ENCODE measurements at places on chromosomes 12 and 14.

- DNase-seq = no peak
Observed at GRCh38 chr12:2845280-2845679, 10.4 kb upstream of the NRIP2 start.

- DNase-seq = no peak
Observed at GRCh38 chr14:77890873-77891272, 91.0 kb downstream of the ADCK1 start.

DNA sequence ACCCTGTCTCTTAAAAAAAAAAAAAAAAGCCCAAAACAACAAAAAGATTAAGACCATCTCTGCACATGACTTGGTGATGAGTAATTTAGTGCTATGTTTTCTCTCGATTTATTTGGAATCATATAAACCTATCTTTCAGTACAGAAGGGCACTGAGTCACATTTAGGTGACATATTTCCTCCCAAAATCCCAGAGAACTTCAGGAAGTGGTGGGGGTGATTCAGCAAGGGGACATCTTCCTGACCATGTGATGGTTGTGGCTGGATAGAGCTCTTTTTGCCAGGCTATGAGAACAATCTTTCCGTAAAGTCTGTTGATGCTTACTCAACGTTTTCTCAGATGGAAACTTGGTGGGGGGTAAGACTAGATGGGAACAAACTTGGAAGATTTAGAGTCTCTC, 50.0 kb downstream of the PPFIBP1 start:
- no peak for DNase-seq

DNA sequence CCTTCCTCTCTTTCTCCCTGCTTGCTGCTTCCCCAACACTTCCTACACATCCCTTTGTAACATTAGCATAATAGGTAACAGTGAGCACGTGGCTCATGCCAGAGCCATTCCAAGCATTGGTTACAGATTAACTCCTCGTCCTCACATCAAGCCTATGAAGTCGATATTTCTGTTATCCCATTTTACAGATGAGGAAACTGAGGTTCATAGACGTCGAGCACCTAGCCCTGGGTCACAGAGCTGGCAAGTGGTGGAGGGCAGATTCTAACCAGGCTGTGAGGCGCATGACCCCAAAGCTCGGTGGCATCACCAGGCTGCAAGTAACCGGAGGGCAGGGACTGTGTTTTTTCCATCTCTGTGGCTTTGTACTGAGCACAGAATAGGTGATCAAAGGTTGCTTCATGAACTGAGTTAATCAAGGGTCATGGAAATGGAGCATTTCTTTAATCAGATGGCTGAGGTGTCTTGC, 5.7 kb upstream of the SERPINA1 start:
- no peak for DNase-seq

GRCh38 chr12:64739778-64740177, 19.4 kb downstream of the GNS start:
- no peak for DNase-seq

DNA sequence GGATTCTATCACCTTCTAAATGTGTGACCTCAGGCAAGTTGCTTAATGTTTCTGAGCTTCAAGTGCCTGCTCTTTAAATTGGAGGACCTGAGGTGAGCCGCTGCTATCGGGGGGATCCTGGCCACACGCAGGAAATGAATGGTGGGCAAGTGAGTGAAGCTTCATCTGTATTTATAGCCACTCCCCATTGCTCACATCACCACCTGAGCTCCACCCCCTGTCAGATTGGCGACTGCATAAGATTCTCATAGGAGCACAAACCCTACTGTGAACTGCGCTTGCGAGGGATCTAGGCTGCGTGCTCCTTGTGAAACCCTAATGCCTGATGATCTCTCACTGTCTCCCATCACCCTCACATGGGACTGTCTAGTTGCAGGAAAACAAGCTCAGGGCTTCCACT, 158.6 kb upstream of the CCND2 start:
- DNase-seq = no peak

GRCh38 chr12:96399120-96399918, 920 bp downstream of the CDK17 start:
- no peak for DNase-seq

- DNase-seq = no peak
Observed at GRCh38 chr14:43356979-43357545, 1150.0 kb downstream of the FSCB start.

GRCh38 chr12:93706824-93707223, 29.6 kb downstream of the CRADD start:
- DNase-seq = no peak

DNA sequence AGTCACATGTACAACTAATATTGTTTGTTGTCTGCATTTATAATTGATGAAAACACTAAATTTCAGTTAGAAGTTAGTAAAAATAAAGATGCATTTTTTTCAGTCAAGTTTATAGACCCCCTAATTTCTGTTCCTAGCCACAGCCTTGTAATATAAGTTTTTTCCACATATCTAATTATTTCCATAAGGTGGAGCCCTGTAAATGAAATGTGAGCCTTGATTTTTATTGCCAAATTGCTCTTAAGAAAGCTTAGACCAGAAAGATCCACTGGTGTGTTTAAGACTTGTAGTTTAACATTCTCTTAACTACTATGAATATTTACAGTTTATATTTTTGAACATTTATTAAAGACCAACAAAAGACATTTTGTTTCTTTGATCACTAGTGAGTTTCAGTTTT, 322.1 kb upstream of the RGS6 start:
- DNase-seq = no peak

DNA sequence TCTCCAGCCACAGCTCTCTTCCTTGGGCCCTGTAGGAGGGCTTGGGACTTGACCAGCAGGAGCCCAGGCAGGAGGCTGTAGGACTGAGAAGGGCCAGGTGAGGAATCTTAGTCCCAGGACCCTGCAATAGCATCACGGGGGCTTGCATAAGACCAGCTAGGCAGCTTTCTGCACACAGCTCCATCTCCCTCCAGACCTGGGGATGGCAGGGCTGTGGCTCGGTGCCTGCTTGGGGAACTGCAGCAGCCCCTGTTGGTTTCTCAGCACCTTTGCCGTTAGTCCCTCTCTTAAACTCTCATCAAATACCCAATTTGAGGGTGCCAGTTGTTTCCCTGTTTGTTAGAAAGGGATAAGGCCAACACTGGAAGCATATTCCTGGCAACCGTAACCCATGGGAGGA, 14.3 kb downstream of the DIO3 start:
- no peak for DNase-seq

DNA sequence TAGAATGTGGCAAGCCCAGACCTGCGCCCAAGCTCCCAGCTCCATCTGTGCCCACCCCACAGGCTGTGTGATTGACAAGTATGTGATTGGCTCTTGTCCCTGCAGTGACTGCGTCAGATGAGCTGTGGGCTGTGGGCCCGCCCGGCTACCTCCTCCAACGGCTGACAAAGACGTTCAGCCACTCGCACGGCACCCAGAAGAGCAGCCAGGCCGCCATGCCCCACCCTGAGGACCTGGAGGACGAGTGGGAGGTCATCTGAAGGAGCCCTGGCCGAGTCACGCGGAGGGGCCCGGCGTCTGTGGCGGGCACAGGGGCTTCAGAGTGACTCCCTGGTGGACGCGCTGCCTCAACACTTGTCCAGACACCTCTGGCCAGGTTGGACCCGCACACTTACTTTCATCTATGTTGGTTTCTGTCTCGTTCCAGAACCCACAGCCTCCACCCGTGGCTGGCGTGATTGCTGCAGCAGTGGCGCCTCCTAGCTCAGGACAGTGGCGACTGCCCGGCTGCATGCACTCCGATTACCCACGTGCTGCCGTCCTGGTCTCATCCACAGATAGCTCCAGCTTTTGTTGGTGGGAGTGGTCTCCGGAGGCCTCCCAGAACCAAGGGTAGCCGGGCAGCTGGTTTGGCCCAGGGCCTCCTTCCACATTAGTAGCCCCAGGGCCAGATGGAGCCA, 11.4 kb downstream of the ANKRD9 start:
- DNase-seq = no peak

GRCh38 chr12:6763380-6763779, 2.8 kb upstream of the PTMS start:
- no peak for DNase-seq

DNA sequence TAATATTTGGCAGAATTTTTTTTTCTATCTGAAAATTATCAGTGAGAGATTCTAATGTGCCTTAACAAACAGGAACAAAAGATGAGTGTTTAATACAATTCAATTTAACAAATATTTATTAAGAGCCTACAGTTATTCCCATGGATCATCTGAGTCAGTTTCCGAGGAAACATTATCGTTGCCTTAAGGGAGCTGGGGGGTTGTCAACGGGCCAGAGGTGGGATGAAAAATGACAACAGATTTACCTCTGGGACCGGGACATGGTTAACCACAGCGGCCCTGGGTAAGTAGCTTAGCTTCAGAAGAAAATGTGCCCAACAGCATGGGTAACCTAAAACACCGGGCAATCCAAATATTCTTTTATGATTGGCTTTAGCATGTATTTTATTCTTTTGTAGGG, 113.6 kb downstream of the DAD1 start:
- no peak for DNase-seq

GRCh38 chr12:117068492-117068891, 30.7 kb downstream of the TESC start:
- DNase-seq = no peak

GRCh38 chr14:41605550-41606281, 960 bp upstream of the LRFN5 start:
- peak; percentile 44 for DNase-seq

GRCh38 chr14:76109087-76109880, 42.4 kb upstream of the GPATCH2L start:
- no peak for DNase-seq

DNA sequence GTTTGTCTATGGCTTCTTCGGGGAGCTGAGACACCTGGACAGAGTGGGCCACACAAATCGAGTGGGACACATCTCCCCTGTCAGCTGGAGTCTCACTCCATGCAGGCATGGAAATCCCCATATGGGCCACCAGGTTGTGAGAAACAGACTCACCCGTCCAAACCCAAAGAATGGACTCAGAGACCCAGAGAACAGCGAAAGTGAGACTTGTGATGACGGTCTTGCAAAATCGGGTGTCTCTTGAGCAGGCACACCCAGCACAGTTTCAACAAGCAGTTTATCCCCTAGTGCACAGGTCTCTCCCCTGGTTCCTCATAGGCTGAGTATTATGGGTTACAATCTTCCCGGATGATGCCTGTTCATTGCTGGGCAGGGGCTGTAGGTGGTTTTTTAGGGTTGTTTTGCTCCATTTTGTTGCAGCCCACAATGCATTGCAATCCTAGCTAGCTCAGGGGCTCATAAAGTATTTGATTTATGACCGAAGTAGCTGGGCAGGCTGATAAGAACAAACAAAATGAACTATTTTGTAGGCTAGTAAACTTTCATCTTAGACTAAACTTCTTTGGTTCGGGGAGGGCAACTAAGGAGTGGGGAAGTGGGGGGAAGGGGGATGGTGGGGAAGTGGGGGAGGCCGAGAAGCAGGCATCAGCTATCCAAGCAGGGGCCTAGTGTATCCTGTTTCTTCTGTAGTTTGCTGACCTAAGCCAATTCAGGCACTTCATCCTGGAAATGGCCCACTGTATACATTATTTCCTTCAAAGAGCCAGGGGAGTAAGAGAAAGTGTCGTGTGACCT, 45.3 kb downstream of the IQSEC3 start:
- DNase-seq = no peak

DNA sequence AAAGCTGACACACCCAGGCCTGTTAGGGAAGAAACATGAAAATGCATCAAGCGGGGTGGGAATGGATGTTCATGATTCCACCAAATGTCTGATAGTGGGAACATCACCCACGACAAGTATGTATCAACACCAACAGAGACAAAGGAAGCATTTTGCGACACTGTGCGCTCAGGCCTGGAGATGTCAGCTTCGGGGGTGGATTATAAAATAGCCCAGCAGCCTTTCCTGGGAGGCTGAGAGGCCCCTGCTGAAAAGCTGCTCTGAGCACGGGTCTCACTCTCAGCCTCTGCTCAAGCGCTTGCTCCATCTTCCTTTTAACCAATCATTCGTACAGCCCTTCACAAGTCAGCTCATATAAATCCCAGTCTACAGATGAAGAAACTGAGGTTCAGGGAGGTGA, 213.5 kb downstream of the BCL11B start:
- no peak for DNase-seq

DNA sequence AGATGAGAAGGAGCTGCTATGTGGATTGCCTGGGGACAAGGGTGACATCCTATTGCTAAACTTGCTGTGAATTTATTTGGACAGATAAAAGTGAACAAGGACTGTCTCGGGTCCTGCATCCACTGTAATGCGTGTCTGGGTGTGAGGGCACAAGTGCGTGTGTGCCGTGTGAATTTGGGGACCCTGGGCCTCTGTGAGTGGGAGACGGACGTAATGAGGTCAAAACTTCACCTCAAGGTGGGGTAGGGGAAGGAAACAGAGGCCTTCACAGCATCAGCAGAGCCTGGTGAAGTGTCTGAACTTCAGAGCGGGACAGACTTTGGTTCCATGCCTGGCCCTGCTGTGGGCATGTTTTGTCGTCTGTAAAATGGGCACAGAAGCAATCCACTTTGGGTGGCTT, 14.8 kb downstream of the ASB2 start:
- DNase-seq = no peak

- no peak for DNase-seq
Observed at GRCh38 chr12:53235164-53235563, 3.2 kb upstream of the RARG start.

GRCh38 chr12:5022465-5023061, 21.1 kb upstream of the KCNA5 start:
- DNase-seq = no peak

GRCh38 chr14:44113769-44114730, 393.0 kb downstream of the FSCB start:
- no peak for DNase-seq

GRCh38 chr12:119069147-119069642, 87.9 kb downstream of the SRRM4 start:
- peak; percentile 79 for DNase-seq

GRCh38 chr12:75977590-75977951, 54.0 kb downstream of the PHLDA1 start:
- no peak for DNase-seq

- DNase-seq = no peak
Observed at GRCh38 chr14:100282766-100283419, 23.4 kb downstream of the SLC25A29 start.

GRCh38 chr12:65699251-65699650, 125.0 kb upstream of the HMGA2 start:
- no peak for DNase-seq

- no peak for DNase-seq
Observed at GRCh38 chr12:43807386-43807785, 1.3 kb upstream of the TWF1 start.

GRCh38 chr14:81716953-81717352, 183.3 kb upstream of the SEL1L start:
- no peak for DNase-seq

- no peak for DNase-seq
Observed at GRCh38 chr12:7374423-7375144, 69.4 kb downstream of the CD163L1 start.

DNA sequence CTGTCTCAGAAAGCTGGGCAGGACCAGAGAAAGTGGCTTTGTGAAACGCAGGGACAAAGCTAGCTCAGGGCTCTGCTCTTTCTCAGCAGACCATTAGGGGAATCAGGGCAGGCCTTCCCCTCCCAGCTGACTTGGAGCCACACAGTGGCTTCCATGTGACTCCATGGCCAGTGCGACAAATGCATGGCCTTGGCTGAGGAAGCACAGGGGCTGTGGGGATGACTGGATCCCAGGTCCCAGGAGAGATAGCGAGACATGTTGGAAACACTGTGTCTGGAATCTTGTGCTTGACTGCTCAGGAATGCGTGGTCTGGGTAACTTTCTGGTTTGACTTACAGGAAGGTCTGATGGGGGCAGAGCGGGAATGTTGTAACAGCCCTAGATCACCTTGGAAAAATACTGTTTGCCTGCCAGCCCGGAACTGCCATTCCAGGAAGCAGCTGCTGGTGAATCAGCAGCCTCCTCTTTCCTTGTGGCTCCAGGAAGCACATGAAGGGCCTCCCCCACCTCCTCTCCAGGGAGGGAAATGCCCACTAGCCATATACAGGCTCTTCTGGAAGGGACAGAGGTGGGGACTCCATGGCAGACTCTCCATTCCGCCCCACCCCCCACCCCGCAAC, 133.5 kb upstream of the HIF1A start:
- no peak for DNase-seq
